CD4-positive, alpha-beta T cell treated with Interleukin-6 at 100 ng/mL for 8 hours (primary cell): ENCODE measurements at places on chromosomes 16 and 17.

DNA sequence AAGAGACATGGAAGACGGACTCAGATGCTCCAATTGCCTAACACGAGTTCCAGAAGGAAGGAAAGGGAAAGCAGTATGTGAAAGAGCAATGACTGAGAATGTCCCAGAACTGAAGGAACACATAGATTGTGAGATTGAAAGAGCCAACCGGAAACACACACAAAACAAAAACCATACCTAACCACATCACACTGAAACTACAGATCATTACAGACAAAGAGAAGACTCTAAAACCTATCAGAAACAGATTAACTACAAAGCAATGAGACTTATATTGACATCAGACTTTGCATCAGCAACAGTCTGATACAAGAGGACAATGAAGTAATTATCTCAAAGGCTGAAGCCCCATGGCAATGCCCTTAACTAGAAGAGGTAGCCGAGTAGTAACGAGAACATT is 45.6 kb upstream of the CLEC18B start:
- no peak for DNase-seq

GRCh38 chr16:87424266-87424665 is 32.1 kb downstream of the MAP1LC3B start:
- no peak for DNase-seq

DNA sequence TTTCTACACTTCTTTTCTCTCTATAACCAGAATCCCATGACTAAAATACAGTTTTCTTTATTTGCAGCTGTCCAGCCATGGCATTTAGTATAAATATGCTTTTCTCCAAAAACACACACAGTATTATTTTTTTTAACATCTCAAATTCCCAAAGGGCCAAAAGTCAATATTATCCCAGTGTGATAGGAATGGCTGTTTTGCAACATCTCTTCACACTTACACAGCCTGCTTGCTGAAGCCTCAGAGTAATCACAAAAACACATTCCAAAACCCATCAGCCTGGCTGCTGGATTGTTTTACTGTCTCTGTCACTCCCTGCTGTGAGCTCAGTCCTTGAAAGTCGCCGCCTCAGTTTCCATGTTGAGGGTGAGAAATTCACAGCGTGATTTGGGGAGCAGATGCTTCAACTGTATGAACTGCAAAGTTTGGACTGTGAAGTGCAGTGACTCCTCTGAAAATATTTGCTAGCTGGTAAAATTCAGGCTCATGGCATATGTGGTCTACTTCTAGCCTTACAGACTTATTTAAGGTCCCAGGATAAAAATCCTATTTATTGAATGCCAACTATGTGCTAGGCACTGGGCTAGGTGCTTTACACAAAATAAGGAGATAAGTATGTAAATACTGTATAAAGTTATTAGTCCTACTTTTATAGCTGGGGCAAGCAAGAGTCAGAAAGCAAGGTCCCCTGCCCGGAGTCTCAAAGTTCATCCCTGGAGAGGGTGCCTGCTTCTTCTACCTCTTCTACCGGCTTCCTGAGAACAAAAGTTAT is 116.5 kb downstream of the SOCS1 start:
- DNase-seq, result no peak

DNA sequence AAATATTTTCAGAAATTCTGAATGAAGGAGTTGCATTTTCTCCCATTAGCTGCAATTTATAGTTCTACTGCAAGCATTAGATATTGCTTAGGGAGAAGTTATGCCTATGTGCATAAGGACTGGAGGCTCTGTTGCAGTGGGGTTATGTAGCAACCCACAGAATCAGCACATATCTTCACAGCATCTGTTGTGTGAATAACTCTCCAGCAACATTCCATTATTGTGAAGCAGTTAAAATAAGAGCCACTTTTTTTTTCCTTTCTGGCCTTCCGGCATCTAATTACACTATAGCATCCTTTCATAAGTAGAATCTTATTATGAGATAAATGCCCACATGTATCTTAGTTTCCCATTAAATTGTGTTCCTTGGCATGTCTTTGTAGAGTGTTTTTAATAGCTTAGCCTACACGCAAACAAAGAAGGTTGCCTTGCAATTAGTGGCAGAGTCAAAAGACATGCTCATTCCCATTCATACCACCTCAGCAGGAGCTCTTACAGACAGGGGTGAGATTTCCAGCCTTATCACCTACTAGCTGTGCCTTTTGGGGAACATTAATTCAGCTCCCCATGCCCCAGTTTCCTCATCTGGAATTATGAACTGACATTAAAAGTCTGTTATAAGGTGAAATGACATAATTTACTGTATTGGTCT is 596.0 kb upstream of the GOT2 start:
- DNase-seq, result no peak

- no peak for DNase-seq
These were observed 25.9 kb upstream of the LITAF start for GRCh38 chr16:11612665-11613025.

DNA sequence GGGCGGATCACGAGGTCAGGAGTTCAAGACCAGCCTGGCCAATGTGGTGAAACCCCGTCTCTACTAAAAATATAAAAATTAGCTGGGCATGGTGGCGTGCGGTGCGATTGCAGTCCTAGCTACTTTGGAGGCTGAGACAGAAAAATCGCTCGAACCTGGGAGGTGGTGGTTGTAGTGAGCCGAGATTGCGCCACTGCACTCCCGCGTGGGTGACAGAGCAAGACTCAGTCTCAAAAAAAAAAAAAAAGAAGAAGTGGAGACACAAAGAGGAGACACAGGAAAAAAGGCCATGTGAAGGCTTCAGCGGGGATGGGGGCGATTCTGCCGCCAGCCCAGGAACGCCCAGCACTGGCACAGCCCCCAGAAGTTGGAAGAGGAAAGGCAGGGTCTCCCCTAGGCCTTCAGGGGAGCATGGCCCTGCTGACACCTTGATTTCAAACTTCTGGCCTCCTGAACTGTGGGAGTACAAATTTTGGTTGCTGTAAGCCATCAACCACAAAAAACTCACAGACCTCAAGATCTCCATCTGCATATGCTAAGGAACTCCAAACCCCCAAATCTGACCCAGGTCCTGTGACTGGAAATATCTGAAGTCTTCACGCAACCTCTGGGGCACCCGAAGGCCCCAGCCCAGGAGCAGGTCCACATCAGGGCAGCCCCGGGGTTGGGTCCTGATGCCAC is 7.0 kb downstream of the SGSH start:
- no peak for DNase-seq

DNA sequence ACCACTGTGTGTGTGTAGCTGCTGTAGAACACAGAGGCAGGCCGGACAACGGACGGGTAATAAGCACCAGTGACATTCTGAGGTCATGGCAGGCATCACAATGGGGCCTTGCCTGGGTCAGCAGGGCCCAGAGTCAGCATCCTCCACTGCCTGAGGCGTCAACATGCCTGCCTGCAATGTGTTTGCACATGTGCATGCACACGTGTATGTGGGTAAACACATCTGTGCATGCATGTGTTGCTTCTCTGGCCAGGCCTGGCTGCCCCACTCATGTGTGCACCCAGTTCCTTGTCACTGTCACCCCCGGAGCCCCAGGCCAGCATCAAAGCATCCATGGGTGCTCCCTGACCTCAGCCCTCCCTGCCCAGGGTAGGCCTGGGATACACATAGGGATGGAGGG is 43.3 kb downstream of the LGALS9 start:
- no peak for DNase-seq

DNA sequence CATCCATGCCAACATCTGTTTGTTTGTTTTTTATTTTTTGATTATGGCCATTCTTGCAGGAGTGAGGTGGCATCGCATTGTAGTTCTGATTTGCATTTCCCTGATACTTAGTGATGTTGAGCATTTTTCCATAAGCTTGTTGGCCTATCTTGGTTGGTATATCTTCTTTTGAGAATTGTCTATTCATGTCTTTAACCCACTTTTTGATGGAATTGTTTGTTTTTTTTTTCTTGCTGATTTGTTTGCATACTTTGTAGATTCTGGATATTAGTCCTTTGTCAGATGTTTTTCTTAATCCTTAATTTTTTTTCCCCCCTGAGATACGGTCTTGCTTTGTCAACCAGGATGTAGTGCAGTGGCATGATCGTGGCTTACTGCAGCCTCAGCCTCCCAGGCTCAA is 43.0 kb downstream of the RNF135 start:
- DNase-seq, result no peak

GRCh38 chr17:77098884-77099545 is 41.8 kb upstream of the SEC14L1 start:
- peak; percentile 39 for DNase-seq

GRCh38 chr16:60608971-60609370 is 1427.3 kb downstream of the CDH8 start:
- DNase-seq, result no peak

DNA sequence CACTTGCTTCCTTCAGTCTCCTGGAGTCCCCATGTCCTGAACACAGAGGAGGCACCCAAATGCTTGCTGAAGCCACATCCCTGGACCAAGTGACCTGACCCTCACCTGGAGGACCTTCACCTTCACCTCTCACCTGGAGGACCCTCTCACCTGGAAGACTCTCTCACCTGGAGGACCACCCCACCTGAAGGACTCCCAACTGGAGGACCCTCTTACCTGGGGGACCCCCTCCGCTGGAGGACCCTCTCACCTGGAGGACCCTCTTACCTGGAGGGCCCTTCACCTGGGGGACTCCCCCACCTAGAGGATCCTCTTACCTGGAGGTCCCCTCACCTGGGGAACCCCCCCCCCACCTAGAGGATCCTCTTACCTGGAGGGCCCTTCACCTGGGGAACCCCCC is 573 bp upstream of the CDK10 start:
- DNase-seq, result no peak

DNA sequence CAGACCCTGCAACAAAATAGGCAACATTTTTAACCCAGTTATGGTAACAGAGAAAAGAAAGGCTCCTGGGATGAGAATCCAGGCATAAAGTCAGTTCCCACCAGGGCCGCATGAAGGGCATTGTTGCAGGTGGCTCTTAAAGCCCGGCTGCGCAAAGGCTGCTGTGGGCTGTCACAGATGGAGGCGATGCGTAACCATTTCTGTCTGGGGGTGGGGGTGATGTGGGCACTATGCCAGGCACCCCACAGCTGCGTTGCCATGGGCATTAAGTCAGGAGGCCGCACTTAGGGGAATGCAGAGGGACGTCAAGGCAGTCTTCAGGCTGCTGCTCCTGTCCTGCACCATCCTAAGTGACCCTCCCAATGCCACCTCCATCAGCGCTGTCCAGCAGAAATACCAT is 228.4 kb downstream of the CPPED1 start:
- no peak for DNase-seq

GRCh38 chr16:64094992-64095634 is 1026.8 kb downstream of the CDH11 start:
- no peak for DNase-seq

GRCh38 chr17:63370696-63371095 is 75.4 kb downstream of the CYB561 start:
- DNase-seq, result no peak

DNA sequence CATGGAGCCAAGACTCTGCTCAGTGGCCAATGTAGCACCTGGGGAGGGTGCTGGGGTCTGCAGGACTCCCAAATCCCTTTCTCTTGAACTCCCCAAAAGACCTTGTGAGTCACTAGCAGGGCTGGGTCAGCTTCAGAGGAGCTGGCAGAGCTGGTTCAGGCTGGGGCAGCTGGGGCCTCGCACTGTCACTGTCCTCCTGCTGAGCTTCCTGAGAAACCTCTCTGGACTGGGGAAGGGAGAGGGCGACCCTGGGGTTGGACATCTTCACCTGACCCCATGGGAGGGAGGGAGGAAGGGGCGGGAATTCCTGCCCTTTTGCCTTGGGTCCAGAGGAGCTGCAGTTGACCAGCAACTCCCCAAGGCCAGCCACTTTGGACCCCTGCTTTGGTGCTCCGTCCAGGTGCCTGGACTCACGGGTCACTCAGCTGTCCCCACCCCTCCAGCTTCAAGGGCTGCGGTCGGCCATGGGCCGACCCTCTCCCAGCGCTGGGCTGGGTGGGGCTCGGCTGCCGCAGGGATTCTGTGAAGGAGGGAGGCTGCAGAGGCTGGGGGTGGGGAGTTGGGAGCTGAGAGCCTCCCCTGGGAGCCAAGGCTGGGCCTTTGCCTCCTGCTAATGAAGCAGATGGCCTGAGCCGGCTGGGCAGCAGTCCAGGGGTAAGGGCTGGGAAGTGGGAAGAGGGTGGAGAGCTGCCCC is 9.2 kb downstream of the FMNL1 start:
- no peak for DNase-seq

DNA sequence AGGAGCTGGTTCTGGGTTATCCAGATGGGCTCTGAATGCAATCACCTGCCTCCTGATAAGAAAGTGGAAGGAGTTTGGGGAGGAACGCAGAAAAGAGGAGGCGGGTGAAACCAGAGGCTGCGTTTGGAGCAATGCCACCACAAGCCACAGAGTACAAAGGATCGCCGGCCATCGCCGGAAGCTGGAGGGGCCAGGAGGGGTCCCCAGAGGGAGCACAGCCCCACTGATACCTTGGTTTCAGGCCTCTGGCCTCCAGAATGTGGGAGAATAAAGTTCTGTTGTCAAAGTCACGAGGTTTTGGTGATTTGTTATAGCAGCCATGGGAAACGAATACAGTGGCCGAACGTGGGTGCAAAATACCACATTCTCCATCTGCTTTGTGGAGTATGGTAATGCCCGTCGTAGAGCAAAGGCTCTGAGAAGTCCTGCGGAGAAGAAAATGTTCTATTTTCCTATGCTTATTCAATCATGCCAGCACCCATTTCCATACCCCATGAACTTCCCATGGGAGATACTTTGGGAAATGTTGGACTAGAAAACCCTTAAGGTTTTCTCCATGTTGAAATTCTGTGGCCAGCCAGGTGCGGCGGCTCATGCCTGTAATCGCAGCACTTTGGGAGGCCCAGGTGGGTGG is 51.4 kb downstream of the ZDHHC7 start:
- DNase-seq, result no peak

DNA sequence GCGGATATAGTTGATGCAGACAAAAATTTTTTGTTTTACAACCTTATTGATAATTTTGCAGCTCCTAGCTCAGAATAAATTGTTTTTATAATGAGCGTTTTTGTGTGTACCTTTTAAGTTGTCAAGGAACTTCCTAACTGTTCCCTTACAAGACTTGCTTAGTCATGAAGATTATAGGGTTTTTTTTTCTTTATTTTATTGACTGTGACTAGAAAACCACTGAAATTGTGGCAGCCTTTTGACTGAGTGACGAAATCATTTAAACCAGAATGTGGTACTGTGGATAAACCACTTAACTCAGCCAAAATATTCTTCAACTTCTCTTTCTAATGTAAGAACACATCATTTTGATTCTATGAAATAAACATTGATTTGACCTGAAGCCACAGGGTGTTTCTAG is 40.8 kb upstream of the VPS4A start:
- DNase-seq, result no peak

- no peak for DNase-seq
These were observed 2.2 kb downstream of the MT3 start for GRCh38 chr16:56591377-56592060.

GRCh38 chr17:81959362-81960129 is 1.4 kb downstream of the NOTUM start:
- DNase-seq, result peak; percentile 78
